Neural progenitor cell (in vitro differentiated cells): ENCODE measurements at places on chromosomes 12 and 14.

GRCh38 chr14:20808162-20808483, 5.5 kb upstream of the RNASE1 start:
- DNase-seq: no peak

- no peak for DNase-seq
Measured at GRCh38 chr14:66539034-66539433, 31.1 kb downstream of the GPHN start.

DNA sequence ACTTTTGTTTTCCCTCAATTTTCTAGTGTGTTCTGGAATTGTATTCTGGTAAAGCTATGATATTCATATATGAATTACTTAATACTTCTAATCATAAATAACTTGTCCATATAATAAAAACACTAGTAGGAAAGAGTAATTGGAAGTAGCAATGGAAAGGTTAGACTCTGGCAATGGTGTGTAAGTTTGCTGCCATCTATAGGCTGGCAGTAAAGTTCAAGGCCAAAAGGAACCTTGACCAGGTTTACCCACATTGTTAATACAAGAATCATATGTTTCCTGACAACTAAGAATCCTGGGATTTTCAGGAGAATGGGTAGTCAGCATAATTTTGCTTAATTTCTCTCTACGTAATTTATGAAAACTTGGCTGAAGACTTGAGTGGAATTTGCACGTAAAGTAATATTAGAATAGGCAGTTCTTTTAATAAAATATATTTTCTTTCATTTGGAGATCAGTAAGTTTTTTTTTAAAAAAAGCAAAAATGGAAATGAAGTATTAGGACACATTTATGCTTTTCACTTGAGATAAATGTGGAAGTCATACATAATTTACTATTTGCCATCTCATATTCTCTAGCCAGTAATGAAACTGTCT, 926.7 kb downstream of the GALC start:
- DNase-seq: no peak

DNA sequence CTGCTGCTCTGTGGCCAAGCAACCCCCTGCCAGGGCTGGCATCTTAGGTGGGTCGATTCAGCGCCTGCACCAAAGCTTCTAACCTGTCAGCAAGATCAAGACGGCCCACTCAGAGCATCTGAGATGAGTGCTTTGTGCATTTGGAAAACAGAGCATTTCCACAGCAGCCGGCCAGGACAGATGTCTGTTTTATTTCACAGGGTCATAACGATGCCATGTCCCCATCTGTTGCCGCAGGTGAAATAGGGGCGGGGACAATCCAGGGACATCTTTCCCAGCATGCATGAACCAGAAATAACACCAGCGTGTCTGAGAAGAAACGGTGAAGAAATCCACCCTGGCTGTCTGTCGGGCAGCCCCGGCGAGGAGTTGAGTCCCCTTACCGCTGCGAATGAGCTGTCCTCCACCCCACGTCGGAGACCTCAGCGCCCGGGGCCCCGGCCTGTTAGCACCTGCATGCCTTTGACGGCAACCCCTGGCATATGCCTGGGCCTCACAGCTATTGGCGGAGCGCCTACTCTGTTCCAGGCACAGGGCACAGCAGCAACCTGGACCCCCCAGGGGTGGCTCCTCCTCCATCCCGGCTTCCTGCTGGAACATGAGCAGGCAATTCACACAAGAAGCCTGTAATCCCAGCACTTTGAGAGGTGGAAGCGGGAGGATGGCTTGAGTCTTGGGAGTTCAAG, 30.6 kb upstream of the ULK1 start:
- DNase-seq: no peak

- peak; percentile 75 for DNase-seq
Measured at GRCh38 chr14:58297412-58297761, 968 bp upstream of the ARID4A start.

GRCh38 chr12:131783915-131784541, 44.2 kb upstream of the MMP17 start:
- no peak for DNase-seq

- DNase-seq: peak; percentile 82
Measured at GRCh38 chr12:54759751-54760150, 94.6 kb upstream of the MUCL1 start.

GRCh38 chr12:95784286-95784685, 6.3 kb downstream of the NTN4 start:
- no peak for DNase-seq

DNA sequence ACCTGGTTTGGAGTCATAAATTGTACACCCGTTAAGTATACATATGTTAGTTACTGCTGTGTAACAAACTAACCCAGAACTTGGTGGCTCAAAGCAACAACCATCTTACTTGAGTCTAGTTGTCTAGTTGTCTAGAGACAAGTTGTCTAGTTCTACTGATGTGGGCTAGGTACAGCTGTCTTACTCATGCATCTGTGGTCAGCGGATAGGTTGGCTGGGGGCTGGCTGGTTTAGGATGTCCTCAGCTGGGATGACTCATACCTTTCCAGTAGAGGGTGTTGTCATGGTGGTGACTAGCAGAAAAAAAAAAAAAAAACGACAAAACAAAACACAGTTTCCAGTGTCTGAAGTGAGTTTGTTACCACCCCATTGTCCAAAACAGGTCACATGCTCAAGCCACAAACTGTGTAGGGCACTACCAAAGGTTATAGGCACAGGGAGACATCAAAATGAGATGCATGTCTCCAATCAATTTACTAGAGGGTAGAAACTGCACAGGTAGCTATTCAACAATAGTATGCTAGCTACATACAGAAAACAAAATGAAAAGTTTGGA, 680.3 kb downstream of the MED13L start:
- DNase-seq: no peak

DNA sequence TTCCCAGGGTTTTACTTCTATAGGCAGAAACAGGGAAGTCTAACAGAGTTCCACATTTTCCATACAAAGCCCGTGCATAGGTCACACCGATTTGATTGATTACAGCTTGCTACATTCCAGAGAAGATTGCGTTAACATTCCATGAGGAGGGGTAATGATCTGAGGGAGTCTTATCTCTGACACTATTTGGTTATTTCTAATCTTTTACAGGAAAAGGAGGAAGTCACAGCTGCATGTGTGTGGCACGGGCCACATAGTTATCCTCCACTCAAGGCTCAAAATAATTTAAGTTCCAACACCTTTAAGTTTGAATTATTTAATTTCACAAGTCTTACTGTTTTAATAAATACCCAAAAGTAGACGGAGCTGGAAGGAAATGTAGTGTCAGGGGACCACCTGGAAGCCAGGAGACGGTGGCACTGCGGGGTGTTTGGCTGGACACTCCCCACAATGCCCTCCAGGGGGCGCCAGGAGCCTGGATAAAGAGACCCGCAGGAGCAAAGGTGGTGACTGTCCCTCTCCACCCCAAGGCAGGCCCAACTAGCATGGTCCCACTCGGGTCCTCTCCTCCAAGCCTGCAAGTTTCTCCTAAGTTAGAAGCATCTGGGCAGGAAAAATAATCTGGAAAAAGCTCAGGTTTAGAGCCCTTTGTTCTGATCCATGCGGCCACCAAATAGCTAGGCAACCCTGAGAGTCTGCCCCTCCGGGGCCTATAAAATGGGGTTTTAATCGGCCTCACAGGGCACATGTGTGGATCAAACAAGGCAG, 20.2 kb downstream of the KRT8 start:
- peak; percentile 83 for DNase-seq

GRCh38 chr14:76196980-76197695, 45.4 kb downstream of the GPATCH2L start:
- no peak for DNase-seq

GRCh38 chr12:93302331-93303229, 75.1 kb upstream of the NUDT4 start:
- DNase-seq: no peak

GRCh38 chr14:90820958-90821357, 4.7 kb upstream of the TTC7B start:
- DNase-seq: no peak

GRCh38 chr14:72600551-72601330, 293.2 kb downstream of the DPF3 start:
- peak; percentile 6 for DNase-seq

GRCh38 chr12:91883811-91884210, 261.8 kb downstream of the BTG1 start:
- no peak for DNase-seq

- DNase-seq: peak; percentile 26
Measured at GRCh38 chr14:63727231-63727735, 582 bp downstream of the SGPP1 start.

GRCh38 chr14:34250959-34251358, 211.1 kb downstream of the SPTSSA start:
- no peak for DNase-seq

DNA sequence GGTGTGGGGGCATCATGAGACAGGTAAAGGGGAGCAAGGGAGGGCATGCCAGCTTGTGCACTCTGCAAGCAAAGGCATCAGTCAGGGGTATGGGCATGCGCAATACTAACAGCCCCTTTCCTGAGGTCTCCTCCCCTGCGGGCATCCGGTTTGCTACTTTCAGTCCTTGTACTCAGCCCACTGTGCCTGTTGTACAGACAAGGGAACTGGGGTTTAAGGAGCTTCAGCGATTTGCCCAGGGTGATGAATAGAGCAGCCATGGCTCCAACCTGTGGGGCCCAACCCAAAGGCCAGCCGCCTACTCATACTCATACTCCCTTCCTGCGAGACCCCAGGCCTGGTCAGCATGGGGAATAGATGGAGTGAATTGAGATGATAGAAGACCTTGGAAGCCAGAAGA, 66.7 kb downstream of the GALNT16 start:
- DNase-seq: no peak

GRCh38 chr12:12604740-12605139, 6.9 kb upstream of the CREBL2 start:
- DNase-seq: no peak

DNA sequence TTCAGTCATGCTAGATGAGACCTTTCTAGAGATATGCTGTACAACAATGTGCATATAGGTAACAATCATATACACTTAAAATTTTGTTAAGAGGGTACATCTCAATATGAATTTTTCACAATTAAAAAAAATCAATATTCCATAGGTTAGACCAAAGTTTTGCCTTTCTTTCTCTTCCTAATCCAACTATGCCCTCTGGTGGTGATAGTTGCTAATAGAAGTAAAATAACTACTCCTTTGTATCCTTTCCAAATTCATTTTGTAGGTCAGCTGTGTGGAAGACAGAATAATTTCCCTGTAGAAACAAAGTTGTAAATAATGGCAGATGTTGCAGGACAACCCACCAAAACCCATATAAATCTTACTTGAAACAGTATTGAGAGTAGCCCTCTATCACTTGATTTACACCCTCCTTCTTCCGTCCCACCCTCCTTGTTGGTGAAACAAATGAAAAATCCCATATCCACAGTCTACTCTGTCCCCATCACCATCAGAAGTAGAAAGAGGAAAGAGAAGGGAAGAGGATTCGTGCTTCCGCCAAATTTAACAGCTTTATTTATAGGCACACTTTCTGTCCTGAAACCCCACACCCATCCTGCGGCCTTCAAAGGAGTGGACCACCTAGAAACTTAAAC, 34.2 kb upstream of the KICS2 start:
- DNase-seq: peak; percentile 77

DNA sequence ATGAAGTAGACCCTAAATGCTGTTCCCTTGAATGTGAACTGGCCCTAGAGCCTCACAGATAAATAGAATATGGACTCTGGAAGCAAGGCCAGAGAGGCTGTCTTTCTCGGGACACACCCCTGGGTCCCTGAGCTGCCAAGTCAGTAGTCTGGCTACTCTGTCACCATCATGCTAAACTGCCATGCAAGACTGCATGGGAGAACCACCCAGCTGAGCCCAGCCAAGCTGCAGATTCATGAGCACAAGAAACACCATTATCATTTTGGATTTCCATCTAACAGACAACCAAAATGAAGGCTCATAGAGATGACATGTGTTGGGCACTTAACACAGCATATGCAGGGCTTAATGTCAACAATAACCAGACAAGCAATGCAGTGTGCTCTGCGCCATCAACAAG, 53.3 kb downstream of the CHGA start:
- no peak for DNase-seq

GRCh38 chr14:34935488-34935887, 47.3 kb upstream of the SRP54 start:
- no peak for DNase-seq

GRCh38 chr12:66195242-66195641, 6.2 kb downstream of the IRAK3 start:
- no peak for DNase-seq

DNA sequence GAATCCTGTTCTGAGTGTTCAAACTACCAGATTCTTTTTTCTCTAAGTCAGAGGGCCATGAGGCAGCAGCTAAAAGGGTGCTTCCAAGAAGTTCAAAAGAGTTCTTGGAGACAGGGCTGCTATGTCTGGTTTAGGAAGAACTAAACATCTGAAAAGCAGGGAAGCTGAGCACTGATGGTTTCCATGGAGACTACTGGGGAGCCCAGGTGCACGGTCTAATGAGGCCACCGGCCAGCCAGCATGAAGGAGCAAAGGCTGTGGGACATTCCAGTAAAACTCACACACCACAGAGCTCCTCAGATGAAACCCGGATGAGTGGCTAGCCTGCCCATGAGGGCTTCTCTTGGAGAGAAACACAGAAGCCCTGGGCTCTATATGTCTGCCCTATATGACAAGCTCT, 97.3 kb downstream of the KCNK10 start:
- DNase-seq: peak; percentile 51

GRCh38 chr12:132105467-132105866, 38.7 kb downstream of the DDX51 start:
- no peak for DNase-seq

DNA sequence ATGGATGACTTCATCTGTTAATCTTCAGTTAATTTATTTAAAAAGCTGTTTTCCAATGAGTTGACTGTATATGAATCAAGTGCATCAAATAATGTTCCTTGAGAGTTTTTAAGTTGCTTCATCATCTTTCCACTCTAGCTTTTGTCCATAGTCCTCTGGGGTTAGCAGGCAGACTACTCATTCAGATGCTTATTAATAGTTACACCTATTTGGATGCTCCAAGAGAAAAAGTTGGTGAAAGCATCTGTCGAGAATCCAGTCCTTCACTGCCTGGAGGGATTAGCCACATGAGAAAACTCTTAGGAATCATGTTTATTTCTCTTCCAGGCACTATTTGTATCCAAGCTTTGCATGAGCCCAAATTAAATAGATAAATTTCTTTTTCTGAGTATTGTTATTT, 70.2 kb downstream of the DACT1 start:
- DNase-seq: no peak
